Stimulated activated CD4-positive, alpha-beta T cell treated with anti-CD3 and anti-CD28 coated beads, TNF-alpha, amount 100 ng/mL, for 1 hour (primary cell): ENCODE measurements at places on chromosomes 5 and 9.

- no peak for DNase-seq
Observed at GRCh38 chr9:97705354-97705950, 8.3 kb upstream of the XPA start.

DNA sequence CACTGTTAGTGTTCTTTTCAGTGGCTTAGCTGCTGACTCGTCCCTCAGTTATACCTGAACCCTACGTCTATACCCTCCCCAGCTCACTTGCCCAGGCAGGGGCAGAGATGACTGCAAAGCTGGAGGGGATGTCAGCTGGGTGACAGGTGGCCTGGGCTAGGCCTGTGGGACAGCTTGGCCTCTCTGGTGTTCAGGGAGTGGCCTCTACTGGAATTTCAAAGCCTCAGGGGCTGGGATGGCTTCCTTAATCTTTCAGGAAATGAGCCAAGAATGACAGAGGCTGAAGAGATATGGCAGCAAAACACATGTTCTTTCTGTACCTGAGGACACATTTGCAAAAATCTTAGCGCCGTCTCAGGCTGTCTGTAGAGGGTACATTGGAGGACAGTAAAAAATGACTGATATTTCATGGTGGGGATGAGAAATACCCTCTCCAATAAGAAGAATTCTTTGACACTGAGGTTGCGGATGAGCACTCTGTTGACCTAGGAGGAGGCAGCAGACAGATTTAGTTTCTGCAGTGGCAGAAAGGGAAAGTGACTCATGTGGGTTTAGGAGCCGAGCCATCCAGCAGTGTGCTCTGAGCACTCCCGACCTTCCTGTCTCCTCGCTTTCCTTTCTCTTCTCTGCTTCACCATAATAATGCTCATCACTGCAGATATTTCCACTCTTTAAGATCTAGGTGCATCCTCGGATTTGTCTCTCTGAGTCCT is 54.4 kb downstream of the ENTREP1 start:
- DNase-seq: no peak

- DNase-seq: no peak
Observed at GRCh38 chr9:33809506-33809905, 7.5 kb upstream of the UBE2R2 start.

- DNase-seq: no peak
Observed at GRCh38 chr5:119385536-119386128, 29.8 kb downstream of the TNFAIP8 start.

- DNase-seq: no peak
Observed at GRCh38 chr9:40907657-40908624, 220.5 kb downstream of the FOXD4L6 start.

- no peak for DNase-seq
Observed at GRCh38 chr5:78317515-78317914, 23.0 kb upstream of the AP3B1 start.

GRCh38 chr5:43700601-43701000 is 97.6 kb downstream of the NNT start:
- no peak for DNase-seq

- no peak for DNase-seq
Observed at GRCh38 chr9:37976714-37977477, 73.0 kb upstream of the SLC25A51 start.

- DNase-seq: no peak
Observed at GRCh38 chr5:5467737-5468136, 45.3 kb downstream of the ICE1 start.
